ENCODE measurements at places on chromosomes 2 and 18.

GRCh38 chr18:3449512-3450011 is 410 bp upstream of the TGIF1 start:
- peaks cover 10% of the 10 kb centered on the region for H3K4me1 ChIP-seq
- peak overlapping the region; percentile 96 for H3K4me3 ChIP-seq
- DNase-seq: no peak
- H3K36me3 ChIP-seq: no peaks in the 10 kb centered on the region
- no peaks in the 10 kb centered on the region for H3K27me3 ChIP-seq

- H3K36me3 ChIP-seq: no peaks in the 10 kb centered on the region
- H3K27ac ChIP-seq: no peak overlapping the region
- H3K4me3 ChIP-seq: no peak overlapping the region
- DNase-seq: no peak
- no peaks in the 10 kb centered on the region for H3K4me1 ChIP-seq
Observed at GRCh38 chr2:71683070-71683469, 229.7 kb downstream of the DYSF start.

- H3K4me3 ChIP-seq: no peak overlapping the region
- H3K36me3 ChIP-seq: peaks cover 2% of the 10 kb centered on the region
- no peak for DNase-seq
- no peaks in the 10 kb centered on the region for H3K27me3 ChIP-seq
- peak overlapping the region; percentile 5 for H3K27ac ChIP-seq
- peaks cover 28% of the 10 kb centered on the region for H3K4me1 ChIP-seq
Observed at GRCh38 chr2:64695721-64696261, 42.1 kb upstream of the SERTAD2 start.

GRCh38 chr2:55173438-55174054 is 58.5 kb downstream of the CLHC1 start:
- no peaks in the 10 kb centered on the region for H3K27me3 ChIP-seq
- no peak for DNase-seq
- no peak overlapping the region for H3K27ac ChIP-seq
- no peak overlapping the region for H3K4me3 ChIP-seq
- peaks cover 7% of the 10 kb centered on the region for H3K4me1 ChIP-seq

DNA sequence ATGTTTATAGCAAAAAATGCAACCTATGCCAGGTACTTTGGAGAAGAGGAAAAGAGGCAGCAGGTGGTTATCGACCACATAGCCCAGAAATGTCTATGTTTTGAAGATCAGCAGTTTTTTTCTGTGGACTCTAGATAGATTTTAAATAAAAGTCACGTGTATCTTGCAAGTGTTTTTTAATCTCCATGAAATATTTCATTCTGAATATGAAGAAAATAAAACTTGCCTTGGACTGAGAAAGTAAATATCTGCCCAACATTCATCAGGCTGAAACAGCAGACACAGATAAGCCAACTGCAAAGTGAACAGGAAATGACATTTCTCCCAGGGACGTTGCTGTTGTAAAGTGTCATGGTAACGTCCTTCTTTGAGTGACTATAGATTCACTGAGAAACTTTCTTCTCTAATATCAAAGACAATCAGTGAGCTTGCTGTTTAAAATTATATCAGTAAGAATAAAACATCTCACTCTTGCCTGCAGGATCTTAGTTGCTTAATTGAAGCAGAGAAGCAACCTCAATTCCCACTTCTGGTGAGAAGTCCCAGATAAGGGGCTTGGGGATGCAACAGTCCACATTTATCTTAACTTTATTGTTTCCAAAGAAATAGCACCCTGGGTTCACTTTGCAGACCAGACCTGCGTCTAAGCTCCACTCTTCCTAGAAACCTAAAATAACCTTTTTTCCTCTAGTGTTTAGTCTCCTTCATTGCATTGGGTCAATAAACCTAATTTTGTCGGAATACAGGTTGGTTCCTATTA is 6.3 kb downstream of the MYOM1 start:
- no peak overlapping the region for H3K27ac ChIP-seq
- DNase-seq: no peak
- no peak overlapping the region for H3K4me3 ChIP-seq
- H3K27me3 ChIP-seq: no peaks in the 10 kb centered on the region

GRCh38 chr2:112644155-112644932 is 1.4 kb upstream of the SLC20A1 start:
- H3K4me1 ChIP-seq: peaks cover 19% of the 10 kb centered on the region
- H3K27me3 ChIP-seq: no peaks in the 10 kb centered on the region
- H3K27ac ChIP-seq: peak overlapping the region; percentile 82
- H3K36me3 ChIP-seq: peaks cover 3% of the 10 kb centered on the region
- peak overlapping the region; percentile 83 for H3K4me3 ChIP-seq

DNA sequence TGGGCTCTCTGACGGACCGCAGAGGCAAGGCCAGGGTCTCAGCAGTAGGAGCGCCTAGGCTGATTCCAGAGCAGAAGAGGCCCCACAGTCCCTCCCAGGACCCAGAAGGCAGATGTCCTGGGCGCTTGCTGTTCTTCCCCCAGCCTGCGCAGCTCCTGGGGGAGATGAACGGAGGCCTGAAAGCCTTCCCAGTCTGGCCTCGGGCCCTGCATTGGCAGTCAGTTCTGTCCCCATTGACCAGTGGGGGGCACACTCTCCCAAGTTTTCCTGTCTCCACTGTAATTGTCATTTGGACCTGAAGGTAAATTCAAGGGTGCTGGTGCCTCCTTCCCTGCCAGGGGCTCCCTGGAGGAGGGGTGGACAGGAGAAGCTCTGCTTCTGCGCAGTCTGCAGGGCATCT is 345.7 kb downstream of the CYP26B1 start:
- H3K4me1 ChIP-seq: no peaks in the 10 kb centered on the region
- no peak overlapping the region for H3K27ac ChIP-seq
- DNase-seq: no peak
- no peaks in the 10 kb centered on the region for H3K36me3 ChIP-seq

DNA sequence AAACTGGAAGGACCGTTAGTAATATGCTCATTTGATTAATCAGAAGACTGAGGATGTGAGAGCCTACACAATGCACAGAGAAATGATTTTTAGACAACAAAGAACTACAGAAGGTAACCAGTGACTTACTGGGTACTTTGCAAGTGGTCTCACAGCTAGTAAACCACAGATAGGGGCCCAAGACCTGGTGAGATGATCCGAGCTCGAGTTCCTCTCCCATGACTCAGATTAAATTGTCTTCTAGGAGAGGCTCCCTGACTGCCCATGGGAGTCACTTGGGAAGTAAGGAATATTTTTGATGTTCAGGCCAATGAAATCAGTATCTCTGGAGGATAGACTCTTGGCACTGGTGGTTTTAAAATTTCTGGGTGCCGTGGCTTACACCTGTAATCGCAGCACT is 220.2 kb downstream of the CLIP4 start:
- H3K4me1 ChIP-seq: no peaks in the 10 kb centered on the region
- peaks cover 13% of the 10 kb centered on the region for H3K27me3 ChIP-seq
- DNase-seq: no peak
- no peak overlapping the region for H3K4me3 ChIP-seq

DNA sequence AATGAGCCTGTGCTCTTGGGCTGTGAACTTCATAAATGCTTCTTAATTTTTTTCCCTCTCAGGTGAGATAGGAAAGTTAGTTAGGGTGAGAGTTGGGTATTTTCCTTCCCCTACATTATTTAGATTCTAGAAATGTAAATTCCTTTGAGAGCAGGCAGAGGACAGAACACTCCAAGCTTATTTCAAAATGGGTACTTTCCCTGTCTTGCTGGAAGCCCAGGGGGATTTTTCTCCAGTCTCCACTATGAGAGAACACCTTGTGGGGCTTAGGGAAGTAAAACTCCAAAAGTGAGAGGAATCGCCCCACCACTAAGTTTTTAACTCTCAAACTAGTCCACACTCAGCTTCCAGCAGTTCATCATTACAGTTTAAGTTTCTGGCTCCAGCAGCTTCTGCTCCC is 253.2 kb upstream of the CTAGE1 start:
- H3K27me3 ChIP-seq: peaks cover 11% of the 10 kb centered on the region
- H3K36me3 ChIP-seq: no peaks in the 10 kb centered on the region
- no peaks in the 10 kb centered on the region for H3K4me1 ChIP-seq
- DNase-seq: no peak

- H3K4me1 ChIP-seq: peaks cover 25% of the 10 kb centered on the region
- DNase-seq: no peak
- peaks cover 2% of the 10 kb centered on the region for H3K27me3 ChIP-seq
- peak overlapping the region; percentile 39 for H3K27ac ChIP-seq
Observed at GRCh38 chr2:98772536-98772935, 41.6 kb upstream of the MGAT4A start.
